ENCODE measurements at places on chromosomes 12 and 14. TPM values are rescaled to one million over a fixed set of nuclear protein-coding genes. Genes with fewer than 3 reads are reported as not detected.

DNA sequence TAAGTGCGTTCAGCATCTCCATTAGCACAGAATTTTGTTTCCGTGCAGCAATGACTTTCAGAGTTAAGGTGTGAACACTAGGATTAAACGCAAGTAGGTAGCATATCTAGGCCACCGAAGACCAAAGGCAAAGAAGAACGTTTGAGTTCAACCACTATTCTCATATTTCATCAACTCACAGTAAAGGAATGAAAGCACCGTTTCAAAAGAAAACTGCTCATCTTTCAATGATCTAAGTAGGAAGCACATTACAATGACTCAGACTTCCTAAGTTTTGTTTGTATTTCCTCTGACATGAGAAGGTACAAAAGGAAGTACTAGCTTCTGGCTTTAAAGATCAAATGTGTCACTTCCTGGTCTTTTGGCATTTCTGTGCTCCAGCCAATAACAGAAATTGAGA lies 57.6 kb downstream of the ACADS start:
- DNase-seq = no peak

GRCh38 chr12:58847901-58848600 lies 72.3 kb downstream of the LRIG3 start:
- DNase-seq = no peak

- no peak for DNase-seq
Observed at GRCh38 chr14:22231018-22231417, 358.0 kb downstream of the DAD1 start.

GZMH gene
- total RNA-seq = not detected

DNA sequence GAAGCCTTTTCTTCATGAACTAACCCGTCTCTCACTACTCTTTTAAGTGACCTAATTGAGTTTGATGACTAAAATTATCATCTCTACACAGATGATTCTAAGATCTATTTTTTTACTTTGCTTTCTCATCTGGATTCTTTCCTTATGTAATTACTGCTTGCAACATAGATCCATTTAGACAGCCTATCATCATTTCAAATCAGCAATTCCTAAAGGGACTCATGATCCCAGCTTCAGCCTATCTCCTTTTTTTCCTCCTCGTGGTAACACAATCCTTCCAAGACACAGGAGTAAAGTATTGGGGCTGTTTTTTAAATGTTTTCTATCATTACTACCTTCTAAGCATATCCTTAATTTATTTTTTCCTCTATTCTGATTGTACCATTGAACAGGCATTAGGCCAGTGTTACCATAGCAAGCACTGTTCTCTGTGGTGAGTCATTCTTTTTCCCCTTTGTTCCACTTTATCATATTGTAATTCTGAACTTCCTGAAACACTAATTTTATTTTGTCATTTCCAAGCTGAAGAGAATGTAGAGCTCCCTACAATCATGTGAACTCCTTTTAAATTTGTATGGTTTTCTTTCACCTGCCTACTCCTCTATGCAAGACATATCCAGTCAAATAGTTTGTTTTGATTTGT lies 190.4 kb upstream of the FAR2 start:
- no peak for DNase-seq

DNA sequence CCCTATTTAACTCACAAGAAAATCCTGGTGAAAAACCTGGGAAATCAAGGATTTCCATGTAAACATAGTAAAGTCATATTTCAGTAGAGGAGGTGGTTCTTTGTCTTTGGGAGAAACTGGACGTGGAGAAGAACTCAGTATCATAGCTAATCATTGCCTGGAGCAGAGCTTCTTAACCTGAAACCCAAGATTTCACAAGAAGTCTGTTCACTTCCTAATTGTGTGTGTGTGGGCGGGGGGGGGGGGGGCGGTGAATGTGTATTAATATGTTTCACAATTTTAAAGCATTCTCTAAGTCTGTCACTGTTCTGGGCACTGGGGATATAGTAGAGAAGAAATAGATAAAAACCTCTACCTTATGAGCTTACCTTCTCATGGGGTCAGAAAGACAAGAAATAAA lies 96.7 kb upstream of the PPP4R3A start:
- no peak for DNase-seq

GRCh38 chr14:64110802-64111201 lies 183.4 kb downstream of the ESR2 start:
- no peak for DNase-seq

GPR137C gene
- 14.0 TPM for total RNA-seq

DNA sequence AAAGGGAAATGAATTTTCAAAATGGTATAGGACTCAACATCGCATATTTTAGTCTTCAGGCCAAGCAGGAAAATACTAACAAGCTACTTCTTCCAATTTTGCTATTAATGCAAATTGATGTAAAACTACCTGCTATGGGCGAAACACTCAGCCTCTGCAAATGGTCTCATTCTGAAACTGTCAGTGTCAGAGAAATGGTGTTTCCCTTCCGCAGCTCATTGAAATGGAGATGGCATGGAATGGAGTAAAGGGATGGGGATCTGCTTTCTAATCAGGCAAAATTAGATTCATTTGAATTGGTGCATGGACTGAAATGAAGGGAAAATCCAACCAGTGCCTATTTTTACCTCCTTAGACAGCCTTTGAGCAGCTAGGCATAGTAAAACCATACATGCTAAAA lies 80.4 kb upstream of the EEA1 start:
- DNase-seq = no peak

SOAT2 gene
- total RNA-seq = not detected

DNA sequence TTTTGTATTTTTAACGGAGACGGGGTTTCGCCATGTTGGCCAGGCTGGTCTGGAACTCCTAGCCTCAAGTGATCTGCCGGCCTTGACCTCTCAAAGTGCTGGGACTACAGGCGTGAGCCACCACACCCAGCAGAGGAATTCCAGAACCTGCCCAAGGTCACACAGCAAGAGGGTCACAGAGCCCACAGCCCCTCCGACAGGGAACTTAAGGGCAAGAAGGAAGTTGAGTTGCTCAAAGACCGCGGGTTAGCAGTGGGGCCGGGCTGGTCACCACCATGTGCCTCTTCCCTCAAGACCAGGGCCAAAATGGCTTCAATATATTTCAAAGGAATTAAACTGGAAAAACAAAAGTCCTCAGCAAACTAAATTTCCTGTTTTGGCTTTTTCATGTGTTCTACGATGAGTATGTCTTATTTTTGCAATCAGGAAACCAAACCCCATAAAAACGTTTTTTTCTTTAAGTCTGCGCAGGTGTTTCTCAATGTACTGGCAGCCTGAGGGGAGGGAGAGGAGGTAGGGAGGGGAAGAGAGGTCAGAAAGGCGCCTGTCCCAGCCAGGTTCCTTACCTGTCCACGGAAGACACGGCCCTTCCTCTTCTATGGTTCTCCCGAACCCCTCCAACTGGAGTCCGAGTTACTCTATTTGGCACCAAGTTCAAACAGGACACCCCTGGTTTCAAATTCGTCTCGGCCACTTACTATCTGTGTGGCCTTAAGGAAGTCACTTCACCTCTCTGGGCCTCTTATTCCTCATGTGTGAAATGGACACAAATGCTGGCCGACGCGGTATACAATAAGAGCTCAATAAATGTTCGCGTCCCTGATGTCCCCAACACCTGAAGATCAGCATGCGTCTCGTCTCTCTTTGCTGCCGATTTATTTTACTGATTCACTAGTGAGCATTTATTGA lies 778 bp downstream of the SLC8B1 start:
- no peak for DNase-seq

GPD1 gene
- total RNA-seq = 2.2 TPM

KCNC2 gene
- total RNA-seq = 0.32 TPM

DNA sequence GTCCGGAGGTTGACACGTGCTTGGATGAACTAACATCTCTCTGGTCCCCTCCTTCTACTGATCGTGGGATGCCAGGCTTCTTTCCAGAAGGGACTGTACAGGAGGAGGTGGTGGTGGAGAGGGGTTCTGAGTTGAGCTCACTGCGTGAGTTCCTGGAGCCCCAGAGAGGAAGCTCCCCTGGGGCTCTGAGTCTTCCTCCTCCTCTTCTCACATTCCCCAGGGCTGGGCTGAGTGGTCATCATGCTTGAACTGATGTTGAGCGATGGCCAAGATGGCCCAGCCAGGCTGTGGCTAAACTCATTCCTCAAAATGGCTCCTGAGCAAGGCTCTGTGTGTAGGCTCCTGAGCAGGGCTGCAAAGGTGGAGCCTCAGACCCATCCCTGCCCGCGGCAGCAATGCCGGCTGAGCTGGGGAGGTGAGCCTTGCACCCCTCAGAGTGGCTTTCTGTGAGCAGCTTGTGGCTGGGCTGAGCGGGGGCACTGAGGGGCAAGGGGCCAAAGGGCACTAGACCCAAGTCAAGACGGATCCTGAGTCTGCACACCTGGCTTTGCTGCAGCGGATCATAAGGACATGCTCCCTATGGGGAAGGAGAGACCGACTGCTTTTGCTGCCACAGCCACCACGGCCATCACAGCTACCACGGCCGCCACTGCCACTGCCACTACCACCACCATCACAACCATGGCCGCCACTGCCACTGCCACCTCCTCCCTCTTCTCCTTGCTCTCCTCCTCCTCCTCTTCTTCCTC lies 35.4 kb downstream of the MEG3 start:
- no peak for DNase-seq

MAGOHB gene
- total RNA-seq = 49.6 TPM

- DNase-seq = no peak
Observed at GRCh38 chr12:111978545-111978944, 34.4 kb downstream of the TMEM116 start.

DNA sequence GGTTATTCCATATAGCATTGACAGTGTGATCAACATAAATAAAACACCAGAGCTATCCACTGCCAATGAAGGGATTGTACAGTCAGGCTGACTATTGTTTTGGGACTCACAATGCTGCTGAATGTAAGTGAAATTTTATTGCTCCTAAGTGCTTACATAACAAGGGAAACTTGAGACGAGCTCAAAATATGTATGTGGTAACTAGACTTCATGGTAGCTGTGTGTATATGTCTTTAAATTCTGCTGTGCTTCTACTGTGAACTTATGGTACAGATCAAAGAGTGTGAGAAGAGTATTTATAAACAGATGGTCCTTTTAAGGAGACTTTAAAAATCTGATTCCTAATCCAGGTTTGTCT lies 6.9 kb downstream of the FLRT2 start:
- no peak for DNase-seq

GRCh38 chr14:105993814-105994213 lies 467.4 kb downstream of the TMEM121 start:
- no peak for DNase-seq

FLRT2 gene
- total RNA-seq = 194 TPM

DNA sequence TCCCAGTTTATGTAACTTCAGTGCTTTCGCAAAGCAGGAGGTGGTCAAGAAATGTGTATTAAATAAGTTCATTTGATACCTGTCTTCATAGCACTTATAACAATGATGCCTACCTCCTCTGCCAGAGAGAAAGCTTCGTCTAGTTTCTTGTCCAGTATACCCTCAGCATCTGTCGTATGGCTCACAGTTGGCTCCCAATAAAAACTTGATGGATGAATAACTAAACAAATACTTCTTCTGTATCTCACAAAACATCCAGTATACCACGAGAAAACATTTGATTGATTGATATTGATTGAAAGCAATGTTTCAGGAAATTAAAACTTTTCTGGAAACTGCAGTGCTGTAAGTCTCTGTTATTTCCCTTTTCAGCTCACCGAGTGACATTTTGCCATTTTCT lies 26.9 kb upstream of the PTGDR start:
- no peak for DNase-seq
